ENCODE measurements at places on chromosomes 5 and 9.
A peak's percentile ranks its signal among the peaks of the same experiment; 100 is the strongest.

- DNase-seq, result no peak
These were observed 3.3 kb downstream of the LCN8 start for GRCh38 chr9:136754626-136755301.

- DNase-seq, result no peak
These were observed 9.5 kb upstream of the TXNDC15 start for GRCh38 chr5:134864707-134865106.

GRCh38 chr9:133610845-133611244, 1.7 kb upstream of the FAM163B start:
- DNase-seq, result no peak

DNA sequence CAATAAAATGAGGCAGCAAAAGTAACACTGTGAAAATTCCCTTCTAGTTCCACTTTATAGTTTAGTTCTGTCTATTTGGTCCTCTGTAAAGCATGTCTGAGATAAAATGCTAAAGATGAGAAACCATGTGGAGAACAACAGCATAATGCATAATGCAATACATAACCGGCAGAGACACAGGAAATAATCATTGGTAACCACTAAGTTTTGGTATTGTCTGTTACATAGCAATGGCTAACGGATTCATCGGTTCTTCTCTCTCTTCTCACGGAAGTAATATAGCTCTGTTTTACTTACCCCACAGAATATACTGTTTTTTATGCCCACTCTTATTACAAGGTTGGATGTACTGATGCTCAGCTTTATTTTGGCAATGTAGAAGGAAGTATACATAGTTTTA, 158.9 kb downstream of the FAM174A start:
- DNase-seq, result no peak

GRCh38 chr5:153584126-153584959, 93.9 kb downstream of the GRIA1 start:
- DNase-seq, result no peak

DNA sequence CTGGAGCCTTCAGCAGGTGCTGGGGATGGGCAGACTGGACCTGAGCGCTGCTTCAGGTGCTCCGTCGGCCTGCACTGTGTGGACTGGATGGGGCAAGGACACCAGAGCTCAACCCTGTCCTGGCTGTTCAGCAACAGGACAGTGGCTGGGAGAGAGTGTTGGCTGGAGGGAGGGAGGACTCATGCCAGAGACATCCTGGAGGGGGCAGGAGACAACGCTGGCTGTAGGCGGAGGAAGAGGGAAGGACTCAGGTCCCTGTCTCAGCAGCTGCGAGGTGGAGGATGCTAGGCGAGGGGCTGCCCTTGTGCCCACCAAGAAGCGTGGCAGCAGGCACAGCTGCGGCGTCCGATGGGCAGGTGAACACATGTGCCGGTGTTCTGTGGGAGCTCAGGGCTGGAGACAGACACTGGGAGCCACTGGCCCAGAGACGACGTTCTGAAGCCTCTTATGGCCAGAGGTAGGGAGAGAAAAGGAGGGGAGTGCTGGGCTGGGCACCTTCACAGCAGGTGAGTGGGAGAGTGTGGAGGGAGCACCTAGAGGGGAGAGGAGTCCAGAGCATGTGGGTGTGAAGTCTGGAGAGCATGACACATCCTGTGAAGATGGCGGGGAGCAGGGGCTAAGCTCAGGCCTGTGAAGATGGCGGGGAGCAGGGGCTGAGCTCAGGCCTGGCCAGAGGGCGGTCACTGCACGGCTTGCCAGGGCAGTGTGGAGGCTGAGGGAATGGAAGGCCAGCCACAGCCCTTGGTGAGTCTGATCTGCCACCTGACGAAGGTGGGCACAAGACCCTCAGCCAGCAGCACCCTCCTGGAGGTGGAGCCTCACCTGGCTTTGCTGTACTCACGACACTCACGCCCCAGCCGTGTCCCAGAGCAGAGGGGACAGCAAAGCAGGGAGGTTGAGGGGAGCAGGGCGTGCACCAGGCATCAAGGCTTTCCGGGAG, 79.1 kb upstream of the FCN1 start:
- no peak for DNase-seq

GRCh38 chr5:57976506-57976905, 483.4 kb downstream of the PLK2 start:
- DNase-seq, result no peak

GRCh38 chr5:167245868-167246267, 1045.6 kb upstream of the WWC1 start:
- DNase-seq, result no peak

- DNase-seq, result no peak
These were observed 18.4 kb upstream of the SLC9A3 start for GRCh38 chr5:542319-543311.

GRCh38 chr5:149170299-149170698, 29.0 kb downstream of the ABLIM3 start:
- DNase-seq, result no peak

- no peak for DNase-seq
These were observed 125.2 kb downstream of the FSTL4 start for GRCh38 chr5:133487093-133487492.

DNA sequence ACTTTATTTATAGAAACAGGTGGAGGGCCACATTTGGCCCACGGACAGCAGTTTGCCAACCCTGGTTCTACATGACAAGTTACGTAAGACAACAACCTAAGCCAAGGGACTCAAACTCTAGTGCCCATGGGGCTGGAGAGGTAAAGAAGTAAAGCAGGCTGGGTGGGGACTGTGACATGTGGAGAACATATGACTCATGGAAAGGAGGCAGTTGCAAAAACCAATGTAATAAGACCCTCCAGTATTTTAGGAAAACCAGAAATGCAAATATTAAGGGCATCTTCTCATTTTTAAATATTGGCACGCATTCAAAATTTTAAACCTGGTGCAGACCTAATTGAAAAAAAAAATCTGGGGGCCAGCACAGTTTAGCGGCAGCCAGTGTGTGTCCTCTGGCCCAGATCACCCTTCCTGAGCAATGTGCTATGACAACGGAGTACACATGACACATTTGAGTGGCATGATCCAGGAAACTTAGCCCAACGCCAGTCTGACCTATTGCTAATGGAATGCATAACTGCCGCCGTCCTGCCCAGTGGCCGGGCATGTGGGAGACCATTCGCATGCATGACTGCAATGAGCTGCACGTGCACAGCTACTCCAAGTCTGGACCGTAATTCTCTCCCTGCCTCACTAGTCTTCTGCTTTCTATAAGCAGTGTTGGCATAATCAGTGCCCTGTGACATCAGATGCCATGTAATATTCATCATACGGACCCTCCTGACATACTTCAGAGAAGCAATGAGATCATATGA, 97.2 kb downstream of the SH3TC2 start:
- no peak for DNase-seq

- no peak for DNase-seq
These were observed 5.3 kb upstream of the PLPP1 start for GRCh38 chr5:55540024-55540423.

GRCh38 chr9:130500340-130501180, 55.8 kb downstream of the ASS1 start:
- no peak for DNase-seq

- DNase-seq, result no peak
These were observed 15.4 kb upstream of the ARL15 start for GRCh38 chr5:54325610-54326311.

- no peak for DNase-seq
These were observed 23.3 kb upstream of the EEIG1 start for GRCh38 chr9:128003966-128004604.

- no peak for DNase-seq
These were observed 18.3 kb upstream of the CKMT2 start for GRCh38 chr5:81214848-81215247.

DNA sequence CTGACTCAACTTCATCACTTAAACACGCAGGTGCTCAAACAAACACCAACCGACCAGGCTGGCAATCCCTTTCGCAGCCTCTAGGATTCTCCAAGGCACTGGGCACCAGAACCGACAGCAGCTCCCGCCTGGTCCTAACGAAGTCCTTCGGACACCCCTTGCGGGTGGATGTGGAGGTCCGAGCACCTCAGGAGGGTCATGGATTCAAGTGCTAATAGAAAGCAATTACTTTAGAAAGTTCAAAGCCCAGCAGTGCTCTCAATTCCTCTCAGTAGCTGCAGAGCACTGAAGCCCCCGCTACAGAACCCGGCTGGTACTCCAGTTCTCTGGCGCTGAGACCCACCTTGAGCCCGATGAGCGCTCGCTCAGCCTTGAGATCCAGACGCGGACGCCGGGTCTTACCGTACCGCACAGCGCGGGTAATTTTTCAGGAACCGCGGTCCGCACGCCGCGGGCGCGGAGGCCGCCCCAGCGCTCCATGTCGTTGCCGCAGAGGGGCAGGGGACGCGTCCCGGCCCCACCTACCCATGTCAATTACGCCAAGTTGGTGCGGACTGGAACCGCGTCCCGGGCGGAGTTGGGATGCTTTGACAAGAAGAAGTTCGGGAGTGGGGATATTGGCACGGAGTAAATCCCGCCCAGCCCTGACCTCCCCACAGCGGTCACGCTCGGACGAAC, 638 bp downstream of the MARCHF3 start:
- DNase-seq, result peak; percentile 40

DNA sequence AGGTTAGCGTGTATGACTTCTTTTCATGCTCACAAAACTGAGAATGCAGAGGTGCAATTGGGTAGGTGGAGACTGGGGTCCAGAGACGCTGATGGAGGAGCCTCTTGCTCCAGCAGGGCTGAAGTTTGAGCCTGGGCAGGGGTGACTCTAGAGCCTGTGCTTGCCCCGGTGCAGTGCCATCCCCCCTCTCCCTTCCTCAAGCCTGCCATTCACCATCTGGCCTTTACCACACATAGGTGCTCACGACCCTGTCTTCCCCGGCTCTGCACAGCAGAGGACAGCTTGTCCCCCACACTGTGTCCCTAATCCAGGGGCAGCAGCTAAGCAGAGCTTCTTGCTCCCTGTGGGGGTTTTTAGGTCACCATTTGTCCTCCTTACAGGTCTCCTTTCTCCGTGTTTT, 86.5 kb downstream of the DAP start:
- no peak for DNase-seq

GRCh38 chr5:27171761-27172261, 133.4 kb upstream of the CDH9 start:
- DNase-seq, result no peak

GRCh38 chr5:131279204-131279603, 15.4 kb downstream of the CDC42SE2 start:
- DNase-seq, result no peak

GRCh38 chr5:149301744-149302380, 30.2 kb downstream of the AFAP1L1 start:
- DNase-seq, result no peak

DNA sequence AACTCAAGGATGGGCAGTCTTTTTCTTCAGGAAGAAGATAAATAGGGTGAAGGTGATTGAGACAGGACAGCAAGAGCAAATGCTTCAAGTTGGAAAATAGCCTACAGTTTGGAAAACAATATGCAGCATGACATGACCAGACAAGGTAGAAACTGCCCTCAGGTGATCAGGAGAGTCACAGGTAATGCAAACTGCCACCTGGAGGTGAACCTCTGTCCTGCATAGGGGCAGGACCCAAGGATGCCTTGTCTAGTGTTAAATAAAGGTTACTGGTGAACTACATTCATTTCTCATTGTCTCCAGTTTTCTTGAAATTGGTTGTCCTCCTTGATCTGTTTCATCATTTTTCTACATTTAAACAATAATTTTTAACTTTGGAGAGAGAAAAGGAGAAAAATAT, 232.1 kb downstream of the SEMA5A start:
- no peak for DNase-seq

DNA sequence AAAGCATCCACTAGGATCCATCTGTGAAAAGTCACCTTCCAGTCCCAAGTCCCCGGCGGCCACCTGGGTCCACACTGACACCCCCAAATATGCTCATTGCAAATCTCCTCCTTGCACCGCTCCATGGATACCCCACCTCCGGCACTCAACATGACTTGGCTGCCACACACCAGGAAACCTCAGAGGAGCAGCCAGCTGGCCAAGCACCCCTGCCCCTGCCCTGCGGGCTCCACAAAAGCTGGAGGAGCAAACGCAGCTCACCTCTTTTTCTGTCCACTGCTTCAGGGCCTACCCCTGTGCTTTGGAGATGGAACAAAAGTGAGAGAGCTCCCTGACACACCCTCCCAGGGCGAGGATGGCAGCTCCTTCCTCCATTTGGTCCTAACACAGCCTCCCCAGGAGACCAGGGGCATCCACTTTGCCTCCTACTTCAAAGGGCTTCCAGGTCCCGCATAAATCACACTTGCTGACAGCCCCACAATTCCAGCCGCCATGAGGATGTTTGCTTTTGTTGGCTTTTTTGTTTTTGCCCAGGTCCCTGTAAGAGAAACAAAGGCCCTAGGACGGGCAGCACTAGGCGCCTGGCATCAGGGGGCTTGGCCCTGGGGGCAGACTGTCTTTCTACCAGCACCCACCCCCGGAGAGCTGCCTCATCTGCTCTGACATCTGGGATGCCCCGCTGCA, 14.8 kb downstream of the ROR2 start:
- no peak for DNase-seq

DNA sequence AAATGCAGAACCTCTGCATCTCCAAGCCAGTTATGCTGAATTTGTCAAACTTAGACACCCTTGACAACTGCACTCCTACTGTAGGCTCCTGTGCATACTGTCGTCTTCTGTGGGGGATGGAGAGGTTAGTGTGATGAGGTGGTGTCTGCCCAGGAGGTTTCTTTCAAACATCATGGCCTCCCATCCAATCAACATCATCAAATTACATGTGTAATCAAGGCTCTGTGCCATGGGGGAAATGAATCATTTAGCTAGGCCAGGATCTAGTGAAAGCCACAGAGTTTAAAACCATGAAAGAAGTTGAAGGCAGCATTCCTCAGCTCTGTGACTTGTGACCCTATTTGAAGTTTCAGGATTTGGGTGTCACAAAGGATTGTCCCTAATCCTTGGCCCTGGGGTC, 240.6 kb downstream of the MARCHF11 start:
- no peak for DNase-seq

DNA sequence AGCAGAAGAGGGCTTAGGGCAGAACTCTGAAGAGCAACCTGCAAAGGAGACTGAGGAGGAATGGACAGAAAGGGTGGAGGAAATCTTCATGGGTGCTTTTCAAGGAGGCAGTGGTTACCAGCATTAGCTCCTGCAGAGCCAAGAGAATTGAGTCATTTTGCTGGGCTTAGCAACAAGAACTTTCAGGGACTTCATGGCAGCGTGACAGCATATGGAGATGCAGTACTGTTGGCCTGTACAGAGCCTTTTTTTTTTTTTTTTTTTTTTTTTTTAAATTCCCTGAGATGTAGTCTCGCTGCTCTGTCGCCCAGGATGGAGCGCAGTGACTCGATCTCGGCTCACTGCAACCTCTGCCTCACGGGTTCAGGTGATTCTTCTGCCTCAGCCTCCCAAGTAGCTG, 296.0 kb upstream of the DMRT1 start:
- no peak for DNase-seq

Data from CD4-positive, alpha-beta T cell treated with Interleukin-4 for 4 hours (primary cell).